ENCODE measurements at places on chromosomes 1 and 21.

DNA sequence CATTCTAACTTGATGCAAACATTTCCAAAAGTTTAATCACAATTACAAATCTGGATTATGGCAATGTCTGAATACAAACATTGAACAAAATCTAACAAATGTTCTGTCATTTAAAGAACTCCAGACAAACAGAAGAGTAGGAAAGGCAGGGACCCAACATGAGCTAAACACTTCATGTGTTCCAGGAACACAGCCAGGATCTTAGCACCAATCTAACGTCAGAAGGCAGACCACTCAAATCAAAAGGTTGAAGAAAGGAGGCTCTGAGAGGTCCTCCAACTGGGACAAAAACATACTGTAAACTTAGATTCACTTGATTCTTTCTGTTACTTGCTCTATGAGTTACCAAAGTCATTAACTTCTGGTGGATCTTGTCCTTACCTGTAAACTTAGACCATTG, 374.0 kb downstream of the NEGR1 start:
- DNase-seq = no peak

- DNase-seq = no peak
Observed at GRCh38 chr1:214349781-214350180, 68.8 kb downstream of the SMYD2 start.

GRCh38 chr1:230800891-230801840, 54.0 kb downstream of the CAPN9 start:
- DNase-seq = no peak

- DNase-seq = no peak
Observed at GRCh38 chr1:101311146-101311920, 74.5 kb downstream of the S1PR1 start.

GRCh38 chr1:234586892-234587485, 23.0 kb downstream of the IRF2BP2 start:
- DNase-seq = no peak

- DNase-seq = no peak
Observed at GRCh38 chr1:35580949-35581388, 7.9 kb downstream of the TFAP2E start.

GRCh38 chr1:152786077-152786476, at the start of gene LCE1E:
Gene LCE1E, plus strand, starts transcription at chr1:152786257. Its CDS starts 1,043 bp downstream, at chr1:152787300.
- DNase-seq = no peak

DNA sequence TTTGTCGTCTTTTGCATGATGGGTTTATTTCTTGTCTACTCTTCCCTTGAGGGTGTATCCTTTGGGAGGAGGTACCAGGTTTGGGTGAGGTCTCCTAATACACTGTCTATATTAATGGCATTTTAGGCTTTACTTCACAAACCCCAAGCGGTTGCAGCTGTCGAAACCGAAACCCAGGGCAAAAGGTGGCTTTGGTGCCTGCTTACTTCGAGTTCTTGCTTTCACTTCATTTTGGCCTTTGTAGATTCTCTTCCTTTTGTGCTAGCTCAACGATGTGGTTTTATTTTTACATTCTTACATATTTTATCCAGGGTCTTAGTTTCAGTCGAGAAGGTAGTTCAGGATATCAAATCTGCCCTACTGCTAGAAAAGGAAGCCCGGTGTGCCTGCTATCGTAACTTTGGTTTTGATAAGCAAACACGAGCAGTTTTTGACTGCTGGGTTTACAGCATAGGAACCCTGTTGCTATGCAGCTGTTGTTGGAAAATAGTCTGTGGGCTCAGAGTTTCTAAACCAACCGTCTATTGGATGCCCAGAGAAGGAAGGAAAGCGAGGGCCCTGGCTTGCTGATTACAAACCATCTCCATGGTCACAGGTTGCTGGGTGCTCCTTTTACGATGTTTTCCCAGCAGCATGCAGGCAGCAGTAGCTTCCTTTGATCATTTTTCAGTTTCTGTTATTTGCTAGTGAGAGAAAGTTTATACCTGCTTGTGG, 9.8 kb upstream of the TSPAN2 start:
- DNase-seq = peak; percentile 37

GRCh38 chr21:37566790-37567615, 200.4 kb downstream of the DYRK1A start:
- DNase-seq = no peak

DNA sequence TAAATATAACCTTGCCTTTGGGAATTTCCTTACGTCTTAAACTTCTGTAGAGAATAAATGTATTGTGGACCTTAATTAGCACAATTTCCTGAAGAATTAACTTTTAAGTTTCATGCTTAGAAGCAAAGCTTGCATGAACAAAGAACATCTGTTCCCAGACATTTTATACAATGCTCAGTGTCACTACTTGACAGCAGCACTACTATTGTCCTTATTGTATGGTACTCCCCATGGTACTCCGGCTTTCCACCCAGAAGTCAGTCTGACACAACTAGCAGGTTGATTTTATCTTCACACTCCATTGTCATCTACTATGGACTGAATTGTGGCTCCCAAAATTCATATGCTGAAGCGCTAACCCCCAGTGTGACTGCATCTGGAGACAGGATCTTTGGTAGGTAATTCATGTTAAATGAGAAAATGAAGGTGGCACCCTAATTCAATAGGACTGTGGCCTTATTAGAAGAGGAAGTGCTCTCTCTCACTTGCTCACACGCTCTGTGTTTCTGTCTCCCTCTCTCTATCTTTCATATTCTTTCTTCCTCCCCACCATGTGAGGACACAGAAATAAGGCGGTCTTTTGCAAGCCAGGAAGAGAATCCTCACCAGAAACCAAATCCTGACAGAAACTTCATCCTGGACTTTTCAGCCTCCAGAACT, 10.7 kb upstream of the OR2B11 start:
- DNase-seq = no peak

DNA sequence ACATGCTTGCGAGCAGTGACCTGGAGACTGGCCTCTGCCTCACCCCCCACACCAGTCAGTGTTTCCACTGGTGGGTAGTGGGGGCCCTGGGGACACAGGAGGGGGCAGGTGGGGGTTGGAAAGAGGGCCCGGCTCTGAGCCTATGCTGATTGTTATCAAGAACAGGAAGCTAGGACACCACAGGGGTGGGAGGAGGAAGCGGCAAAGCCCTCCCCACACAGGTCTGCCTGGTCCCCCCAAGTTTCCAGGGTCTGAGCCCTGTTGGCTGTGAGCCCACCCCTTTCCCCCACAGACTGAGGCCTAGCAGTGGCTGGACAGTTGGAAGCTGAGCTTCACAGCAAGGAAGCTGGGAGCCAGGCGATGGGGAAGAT, 1.6 kb upstream of the PTPN7 start:
- DNase-seq = no peak

- DNase-seq = no peak
Observed at GRCh38 chr1:6329851-6330250, 63.7 kb downstream of the ACOT7 start.

GRCh38 chr1:200206340-200206739, 178.8 kb downstream of the NR5A2 start:
- no peak for DNase-seq

- DNase-seq = no peak
Observed at GRCh38 chr1:22273686-22274681, 131.1 kb upstream of the WNT4 start.

GRCh38 chr1:102967786-102968185, 140.5 kb downstream of the COL11A1 start:
- DNase-seq = no peak

GRCh38 chr1:91696321-91696720, 189.6 kb downstream of the TGFBR3 start:
- no peak for DNase-seq

DNA sequence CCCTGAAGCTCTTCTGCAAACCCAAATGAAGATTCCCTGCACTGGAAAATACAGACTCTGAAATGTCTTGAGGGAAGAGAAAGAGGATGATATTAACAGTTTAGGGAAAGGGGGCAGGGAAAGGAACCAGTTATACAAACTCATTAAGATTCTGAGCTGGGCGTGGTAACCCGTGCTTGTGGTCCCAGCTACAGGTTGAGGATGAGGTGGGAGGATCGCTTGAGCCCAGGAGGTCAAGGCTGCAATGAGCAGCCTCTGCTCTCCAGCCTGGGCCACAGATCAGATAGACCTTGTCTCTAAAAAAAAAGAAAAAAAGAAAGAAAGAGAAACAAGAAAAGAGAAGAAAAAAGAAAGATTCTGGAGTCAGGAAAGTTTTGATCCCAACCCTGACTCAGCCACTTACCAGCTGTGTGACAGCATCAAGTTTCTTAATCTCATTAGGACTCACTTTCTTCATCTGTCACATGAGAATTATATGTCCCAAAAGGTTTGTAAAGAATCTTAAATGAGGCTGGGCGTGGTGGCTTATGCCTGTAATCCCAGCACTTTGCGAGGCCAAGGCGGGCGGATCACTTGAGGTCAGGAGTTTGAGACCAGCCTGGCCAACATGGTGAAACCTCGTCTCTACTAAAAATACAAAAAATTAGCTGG, 53.9 kb downstream of the OPTC start:
- DNase-seq = no peak

GRCh38 chr1:48611841-48612240, 139.8 kb upstream of the SPATA6 start:
- no peak for DNase-seq

DNA sequence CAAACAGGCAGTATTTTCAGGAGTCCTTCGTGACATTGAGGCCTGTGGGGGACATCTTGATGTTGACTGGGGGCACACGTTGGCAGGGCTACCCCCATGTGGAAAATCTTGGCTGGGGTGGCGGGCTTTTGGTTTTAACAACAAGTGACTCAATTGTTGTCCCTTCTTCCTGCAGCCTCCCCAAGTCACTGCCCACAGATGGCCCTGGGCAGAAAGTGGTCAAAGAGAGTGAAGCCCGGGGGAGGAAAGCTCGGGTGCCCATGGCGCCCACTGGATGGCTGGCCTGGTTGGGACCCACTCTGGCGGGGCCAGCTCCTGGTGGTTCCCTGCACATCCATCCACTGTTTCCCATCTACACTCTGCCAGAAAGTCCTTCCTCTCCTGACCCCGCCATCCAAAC, 24.6 kb upstream of the ZNF648 start:
- no peak for DNase-seq

- no peak for DNase-seq
Observed at GRCh38 chr1:43541721-43542401, 11.2 kb downstream of the PTPRF start.

- DNase-seq = no peak
Observed at GRCh38 chr1:118244194-118244593, 59.2 kb upstream of the SPAG17 start.

DNA sequence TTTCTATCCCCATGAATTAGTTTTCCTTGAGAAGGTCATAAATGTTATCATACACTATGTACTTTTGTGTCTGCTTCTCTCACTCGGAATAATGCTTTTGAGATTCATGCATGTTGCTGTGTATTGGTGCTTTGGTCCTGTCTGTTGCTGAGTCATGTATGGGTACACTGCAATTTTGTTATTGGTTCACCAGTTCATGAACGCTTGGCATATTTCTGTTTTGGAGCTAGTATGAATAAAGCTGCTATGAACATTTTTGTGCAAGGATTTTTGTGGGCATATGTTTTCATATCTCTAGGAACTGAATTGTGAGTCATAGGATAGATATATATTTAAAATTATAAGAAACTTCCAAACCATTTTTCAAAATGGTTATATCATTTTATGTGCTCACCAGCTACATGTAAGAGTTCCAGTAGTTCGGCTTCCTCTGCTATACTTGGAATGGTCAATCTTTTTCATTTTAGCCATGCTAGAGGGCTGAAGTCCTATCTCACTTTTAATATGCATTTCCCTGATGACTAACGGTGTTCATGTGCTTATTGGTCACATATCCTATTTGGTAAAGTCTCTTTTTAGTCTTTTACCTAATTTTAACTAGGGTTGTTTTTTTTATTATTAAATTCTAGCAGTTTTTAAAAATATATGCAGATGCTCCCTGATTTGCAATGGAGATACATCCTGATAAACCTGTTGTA, 38.2 kb downstream of the ETS2 start:
- DNase-seq = no peak

DNA sequence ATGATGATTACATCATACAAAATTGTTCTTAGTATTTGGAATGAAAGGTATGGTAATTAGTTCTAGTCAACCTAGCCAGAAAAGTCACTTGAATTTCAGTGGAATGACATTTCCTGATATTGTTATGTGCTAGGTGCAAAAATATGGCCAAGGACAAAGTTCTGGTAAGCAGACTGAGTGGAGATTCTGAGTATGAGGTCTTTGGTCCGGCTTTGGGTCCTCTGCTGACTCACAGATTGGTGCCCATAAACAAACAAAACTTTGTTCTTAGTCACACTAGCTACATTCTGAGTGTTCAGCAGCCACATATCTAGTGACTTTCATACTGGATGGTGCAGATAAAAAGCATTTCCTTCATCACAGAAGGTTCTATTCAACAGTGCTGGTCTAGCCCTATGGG, 206.1 kb downstream of the ZNF648 start:
- DNase-seq = no peak

DNA sequence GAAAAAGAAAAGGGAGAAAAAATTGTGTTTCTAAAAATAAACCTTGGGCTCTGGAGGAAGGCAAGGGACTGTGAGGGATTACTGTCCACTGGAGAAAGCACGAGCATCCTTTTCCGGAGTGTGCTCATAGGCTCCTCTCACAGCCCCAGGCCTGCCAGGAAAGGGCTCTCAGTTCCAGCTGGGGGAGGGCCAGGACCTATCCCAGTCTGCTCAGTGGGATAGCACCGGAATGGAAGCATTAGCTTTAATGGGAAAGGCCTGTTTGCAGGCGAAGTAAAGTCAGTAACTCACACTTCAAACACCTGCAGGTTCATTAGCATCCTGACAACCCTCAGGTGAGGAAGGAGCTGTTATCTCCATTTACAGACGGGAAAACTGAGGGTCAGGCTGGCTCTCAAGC, 113.9 kb upstream of the USP24 start:
- DNase-seq = no peak

- peak; percentile 12 for DNase-seq
Observed at GRCh38 chr1:86741947-86742572, 37.7 kb downstream of the SH3GLB1 start.

DNA sequence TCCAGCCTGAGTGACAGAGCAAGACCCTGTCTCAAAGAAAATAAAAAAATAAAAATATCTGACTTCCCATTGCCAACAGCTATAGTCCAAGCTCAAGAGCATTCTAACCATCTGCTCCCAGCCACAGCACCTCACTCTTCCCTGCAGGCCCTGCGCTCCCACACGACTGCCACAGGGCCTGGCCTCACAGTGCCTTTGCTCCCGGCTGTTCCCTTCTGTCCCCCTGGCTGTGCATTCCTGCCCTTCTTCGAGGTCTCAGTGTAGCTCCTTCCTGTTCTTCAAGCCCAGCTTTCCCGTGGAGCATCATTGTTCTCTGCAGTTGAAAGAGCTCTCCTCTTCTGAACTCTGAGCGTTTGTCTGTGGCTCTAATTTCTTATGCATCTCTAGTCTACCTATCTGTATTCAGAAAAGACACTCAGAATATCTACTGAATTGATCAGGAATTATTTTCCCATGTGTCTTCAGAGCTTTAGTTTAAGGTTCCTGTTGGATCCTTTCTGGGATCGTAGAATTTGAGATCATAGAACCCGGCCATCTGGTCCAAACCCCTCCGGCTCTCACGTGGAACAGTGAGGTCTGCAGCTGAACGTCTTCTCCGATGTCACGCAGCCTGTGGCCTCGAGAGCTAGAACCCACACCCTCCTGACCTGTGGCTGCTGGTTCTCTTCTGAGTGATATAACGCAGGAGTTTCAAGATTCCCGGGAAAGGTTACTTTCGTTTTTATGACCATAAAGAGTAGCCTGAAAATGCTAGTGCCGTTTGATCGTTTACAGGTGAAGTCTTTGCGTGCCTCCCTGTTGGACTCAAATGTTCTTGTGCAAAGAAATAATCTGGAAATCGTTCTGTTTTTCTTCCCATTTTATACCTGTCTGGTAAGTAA, 54.4 kb downstream of the DOP1B start:
- DNase-seq = no peak

GRCh38 chr1:168980656-168981055, 125.8 kb upstream of the ATP1B1 start:
- DNase-seq = no peak
